ENCODE measurements at places on chromosomes 1 and 21.

- DNase-seq: peak; percentile 21
Observed at GRCh38 chr1:119647228-119647733, 785 bp downstream of the ZNF697 start.

DNA sequence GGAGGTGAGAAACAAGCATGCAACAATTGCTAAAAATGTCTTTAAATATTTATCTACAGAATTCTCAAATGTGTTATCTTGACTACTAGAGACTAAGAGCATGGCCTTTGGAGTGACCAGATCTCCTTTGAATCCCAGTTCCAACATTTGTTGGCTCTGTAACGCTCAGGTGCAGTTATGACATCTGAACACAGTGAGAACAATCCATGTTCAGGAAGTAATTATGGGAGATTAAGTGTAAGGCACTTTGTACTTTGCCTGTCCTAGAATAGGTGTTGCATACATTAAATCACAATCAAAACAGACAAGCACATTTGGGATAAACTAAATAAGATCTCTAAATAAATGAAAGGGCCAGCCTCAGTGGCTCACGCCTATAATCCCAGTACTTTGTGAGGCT lies 454.5 kb downstream of the SMYD3 start:
- DNase-seq: no peak

DNA sequence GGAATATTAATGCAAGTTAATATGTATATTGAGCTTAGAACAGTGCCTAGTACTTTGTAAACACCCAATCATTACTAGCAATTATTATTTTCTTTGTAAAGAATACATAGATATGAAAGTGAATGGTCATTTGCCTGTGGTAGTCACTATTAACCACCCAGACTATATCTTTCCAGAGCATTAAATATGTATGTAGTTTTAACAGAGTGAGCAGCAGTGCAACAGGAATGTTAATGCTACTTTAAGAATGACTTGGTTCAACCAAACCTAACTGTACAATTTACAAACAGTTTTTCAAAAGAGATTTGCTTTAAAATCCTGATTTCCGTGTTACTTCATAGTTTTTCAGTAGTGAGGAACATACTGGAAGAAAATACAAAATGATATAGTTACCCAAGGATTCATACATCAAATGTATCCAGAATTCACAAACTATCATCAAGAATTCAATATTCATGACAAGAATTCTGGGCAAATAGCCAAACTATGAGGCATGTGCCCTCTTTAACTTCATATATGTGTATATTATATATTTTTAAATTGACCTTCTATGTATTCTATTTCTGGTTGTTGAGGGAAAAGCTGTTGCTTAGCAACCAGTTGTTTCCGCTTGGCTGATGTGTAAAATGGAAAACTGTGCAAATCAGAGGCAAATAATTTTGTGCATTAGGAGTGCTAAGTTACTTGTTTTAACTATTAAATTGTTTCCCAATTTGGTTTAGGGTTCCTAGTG lies 34.9 kb upstream of the IVNS1ABP start:
- DNase-seq: no peak

DNA sequence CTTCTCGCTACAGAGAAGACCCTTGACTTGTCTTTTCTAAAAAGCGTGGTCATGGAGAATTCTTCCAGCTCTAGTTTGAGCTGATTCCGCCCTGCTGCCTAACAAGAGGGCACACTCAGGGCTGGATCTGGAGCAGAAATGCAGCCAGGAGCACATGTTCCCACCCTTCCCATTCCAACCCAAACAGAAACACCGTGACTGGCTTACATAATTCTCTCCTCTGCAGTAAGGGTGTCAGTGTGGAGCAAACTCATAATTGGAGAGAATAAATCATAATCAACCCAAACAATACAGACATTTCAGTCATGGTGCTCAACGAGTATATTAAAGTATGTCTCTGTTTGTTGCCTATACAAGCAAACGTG lies 34.5 kb downstream of the CTNNBIP1 start:
- no peak for DNase-seq

GRCh38 chr1:75583282-75583681 lies 27.6 kb downstream of the SLC44A5 start:
- no peak for DNase-seq

DNA sequence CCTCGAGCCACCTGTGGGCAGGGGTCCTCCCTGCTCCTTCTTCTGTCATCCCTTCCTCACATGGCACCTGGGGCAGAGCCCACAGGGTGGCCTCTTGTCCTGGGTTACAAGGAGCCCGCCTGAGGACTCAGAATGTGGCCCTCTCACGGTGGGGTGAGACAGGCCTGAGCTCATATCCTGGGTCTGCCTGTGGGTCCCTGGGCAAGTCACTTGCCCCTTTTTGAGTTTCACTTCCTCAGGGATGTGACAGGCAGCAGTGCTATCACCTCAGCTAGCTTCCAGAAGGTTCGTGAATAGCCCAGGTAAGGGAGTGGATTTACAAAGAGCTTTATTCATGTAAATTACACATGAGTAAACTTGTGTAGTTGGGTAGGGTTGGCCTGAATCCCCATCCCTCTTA lies 33.5 kb downstream of the HTR6 start:
- DNase-seq: no peak

- peak; percentile 82 for DNase-seq
Observed at GRCh38 chr1:246681900-246682895, 42.0 kb upstream of the SCCPDH start.

- no peak for DNase-seq
Observed at GRCh38 chr1:159823406-159823805, 3.3 kb upstream of the SLAMF8 start.

- peak; percentile 20 for DNase-seq
Observed at GRCh38 chr1:199954699-199955098, 72.8 kb upstream of the NR5A2 start.

DNA sequence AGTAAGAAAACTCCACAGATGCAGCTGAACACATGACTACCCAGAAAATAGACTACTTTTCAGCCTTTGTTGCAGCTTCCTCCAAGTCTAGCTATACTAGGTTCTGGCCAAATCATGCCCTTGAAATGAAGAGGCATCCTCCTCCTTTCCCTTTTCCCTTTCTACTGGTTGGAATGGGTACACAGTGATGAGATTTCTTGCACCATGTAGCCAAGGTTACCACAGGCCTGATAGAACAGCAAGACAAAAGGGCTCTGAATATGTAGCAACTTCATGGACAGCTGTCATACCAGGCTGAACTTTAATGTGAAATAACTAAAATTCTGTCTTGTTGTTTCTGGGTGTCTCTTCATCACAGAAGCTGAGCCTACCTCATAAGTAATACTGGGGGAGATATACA lies 146.5 kb downstream of the PDE4B start:
- DNase-seq: no peak

DNA sequence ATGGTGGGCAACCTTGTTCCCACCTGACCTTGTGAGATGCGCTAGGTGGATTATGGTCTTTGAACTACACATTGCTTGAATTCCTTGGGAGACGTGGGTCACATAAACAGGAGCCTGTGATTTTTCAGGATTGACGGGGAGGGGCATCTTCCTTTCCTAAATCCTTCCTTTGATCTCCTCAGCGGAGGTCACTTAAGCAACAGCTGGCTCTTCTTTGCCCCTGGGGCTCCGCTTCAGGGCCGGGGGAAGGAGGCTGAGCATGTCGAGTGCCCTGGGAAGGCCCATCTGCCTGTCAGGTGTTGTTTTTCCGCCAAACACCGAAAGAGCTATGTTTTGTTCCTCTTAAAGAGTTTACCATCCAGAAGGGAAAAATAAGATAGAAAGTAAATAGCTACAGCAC lies 40.6 kb downstream of the KIF26B start:
- no peak for DNase-seq

- DNase-seq: no peak
Observed at GRCh38 chr1:197284325-197284724, 16.3 kb downstream of the CRB1 start.

- DNase-seq: no peak
Observed at GRCh38 chr1:200495901-200496300, 86.1 kb upstream of the ZNF281 start.

GRCh38 chr1:110056285-110056683 lies 14.2 kb downstream of the ALX3 start:
- DNase-seq: no peak

DNA sequence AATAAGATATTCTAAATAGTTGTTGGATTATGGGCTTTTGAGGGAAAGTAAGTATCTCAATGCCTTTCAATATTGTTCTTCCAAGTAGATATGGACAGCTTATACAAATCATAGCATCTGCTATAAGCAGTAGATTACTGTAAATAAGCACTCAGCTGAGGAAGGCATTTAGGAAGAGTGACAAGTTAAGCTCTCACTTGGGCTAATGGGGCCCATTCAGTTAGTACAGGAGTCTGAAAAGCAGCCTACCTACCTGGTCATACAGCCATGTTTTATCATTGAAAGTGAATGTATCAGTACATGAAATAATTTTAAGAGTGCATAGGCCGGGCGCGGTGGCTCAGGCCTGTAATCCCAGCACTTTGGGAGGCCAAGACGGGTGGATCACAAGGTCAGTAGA lies 73.1 kb downstream of the APP start:
- no peak for DNase-seq

DNA sequence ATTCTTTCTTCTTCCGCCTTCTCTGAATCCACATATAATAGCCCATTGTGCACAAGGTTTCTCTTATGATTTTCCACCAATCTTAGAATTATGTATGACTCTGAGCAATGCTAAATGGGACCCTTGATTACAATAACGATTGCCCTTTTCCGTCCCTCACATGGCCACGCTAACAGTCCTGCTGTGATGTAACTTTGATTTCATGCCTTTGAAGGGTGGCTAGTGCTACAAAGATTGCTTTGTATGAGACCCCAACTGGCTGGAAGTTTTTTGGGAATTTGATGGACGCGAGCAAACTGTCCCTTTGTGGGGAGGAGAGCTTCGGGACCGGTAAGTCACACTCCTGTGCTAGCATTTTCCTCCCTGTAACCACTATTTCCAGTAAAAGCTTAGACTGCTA lies 45.3 kb downstream of the PGM1 start:
- no peak for DNase-seq

DNA sequence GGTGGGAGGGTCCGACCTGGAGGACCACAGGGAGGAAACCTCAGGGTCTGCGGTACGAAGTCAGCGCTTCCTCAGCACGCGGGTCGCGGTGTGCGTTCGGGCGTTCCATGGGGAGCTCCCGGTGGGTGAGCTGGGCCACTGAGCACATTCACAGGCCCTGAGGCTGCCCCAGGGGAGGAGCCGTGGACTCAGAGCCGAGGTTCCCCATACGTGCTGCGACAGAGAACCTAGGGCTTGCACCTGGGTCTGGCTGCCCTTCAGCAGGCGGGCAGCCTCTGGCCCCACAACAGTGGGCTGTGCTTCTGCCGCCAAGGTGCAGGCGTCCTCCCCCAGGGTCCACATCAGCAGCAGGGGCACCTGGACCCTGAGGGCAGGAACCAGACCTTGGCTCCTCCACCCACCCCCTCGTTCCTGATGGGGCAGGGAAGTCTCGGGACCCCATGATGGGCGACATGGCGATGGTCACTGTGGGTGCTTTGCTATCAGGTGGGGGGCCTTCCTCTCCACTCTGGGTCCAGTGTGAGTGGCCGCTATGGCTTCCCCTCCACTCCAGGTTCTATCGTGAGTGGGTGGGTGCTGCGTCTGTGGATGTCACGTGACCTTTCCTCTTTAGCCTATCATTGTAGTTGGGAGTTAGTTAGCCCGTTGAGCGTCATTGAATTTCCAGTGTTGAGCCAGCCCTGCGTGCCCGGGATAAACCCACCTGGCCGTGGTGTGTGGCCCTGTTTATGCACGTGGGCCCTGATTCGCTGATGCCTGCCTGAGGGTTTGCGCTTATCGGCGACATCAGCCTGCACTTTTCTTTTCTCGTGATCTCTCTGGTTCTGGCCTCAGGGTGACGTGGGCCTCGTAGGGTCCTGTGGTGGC lies 27.9 kb downstream of the FTCD start:
- no peak for DNase-seq

- no peak for DNase-seq
Observed at GRCh38 chr1:93123201-93123783, 44.2 kb downstream of the MTF2 start.

DNA sequence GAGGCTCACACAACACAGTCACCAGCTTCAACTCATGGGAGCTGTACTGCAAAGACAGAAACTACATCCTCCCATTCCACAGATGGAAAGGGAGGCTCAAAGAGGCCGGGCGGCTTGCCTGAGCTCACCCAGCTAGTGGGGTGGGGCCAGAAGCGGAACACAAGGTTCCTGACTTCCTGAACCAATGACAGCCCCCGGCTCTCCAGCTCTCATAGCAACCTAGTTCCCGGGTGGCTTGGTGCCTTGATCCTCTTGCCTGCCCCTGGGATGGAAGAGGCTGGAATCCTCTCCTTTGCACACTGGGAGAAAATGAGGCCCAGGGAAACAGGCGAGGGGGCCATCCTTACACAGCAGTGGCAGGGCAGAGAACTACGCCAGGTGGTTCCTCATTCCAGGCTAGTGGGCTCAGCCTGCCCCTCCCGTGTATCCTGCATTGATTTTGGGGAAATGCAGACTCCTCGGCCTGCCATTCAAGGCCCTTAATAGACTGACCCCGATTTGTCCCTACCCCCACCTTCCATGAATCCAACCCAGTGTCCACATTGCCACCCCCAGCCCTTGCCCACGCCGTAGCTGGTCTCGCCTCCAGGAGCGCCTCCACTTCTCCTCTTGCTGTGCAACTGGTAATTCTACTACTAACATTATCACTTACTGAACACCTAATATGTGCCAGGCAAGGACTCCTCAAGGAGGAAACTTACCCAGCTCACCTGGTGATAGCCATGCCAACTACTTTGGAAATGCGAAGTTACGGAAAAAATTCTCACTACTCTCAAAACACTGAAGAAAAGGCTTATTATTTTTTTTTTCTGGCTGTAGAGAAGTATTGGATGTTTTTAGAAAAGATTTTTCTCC lies 5.0 kb downstream of the RAP1GAP start:
- DNase-seq: no peak

GRCh38 chr21:42406866-42407265 lies 3.2 kb downstream of the UBASH3A start:
- DNase-seq: no peak

DNA sequence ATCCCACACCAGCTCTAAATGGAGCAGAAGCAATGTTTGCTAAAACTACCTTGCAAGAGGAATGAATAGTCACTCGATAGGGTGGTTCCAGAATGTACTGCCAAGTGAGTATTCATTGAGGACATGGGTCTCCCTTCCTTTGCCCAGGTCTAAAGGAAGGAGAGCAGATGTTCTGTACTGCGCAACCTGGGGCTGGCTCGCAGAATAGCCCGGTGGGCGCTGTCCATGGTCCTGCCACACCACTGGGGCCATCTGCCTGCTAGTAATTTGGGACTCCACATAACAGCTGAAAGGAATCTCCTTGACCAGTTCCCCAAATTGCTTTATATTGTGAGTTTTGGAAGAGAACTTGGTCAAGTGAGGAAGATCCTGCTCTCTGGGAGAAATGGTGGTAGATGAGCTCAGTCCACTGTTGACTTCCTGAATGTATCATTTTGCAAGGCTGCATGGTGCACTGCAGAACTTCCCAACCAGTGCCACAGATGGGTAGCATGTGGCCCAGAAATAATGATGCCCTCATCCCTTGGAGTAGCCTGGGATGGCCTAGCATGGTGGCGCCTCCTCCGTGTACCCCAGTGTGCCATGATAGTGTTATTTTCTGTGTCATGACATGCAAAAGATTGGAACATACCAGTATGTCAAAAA lies 5.7 kb downstream of the SLC6A17 start:
- DNase-seq: no peak

- no peak for DNase-seq
Observed at GRCh38 chr1:172185211-172185610, 235.3 kb upstream of the C1orf105 start.
